Myocyte (in vitro differentiated cells): ENCODE measurements at places on chromosomes 6 and 20. TPM values are rescaled to one million over a fixed set of nuclear protein-coding genes. Genes with fewer than 3 reads are reported as not detected.

Gene SCRT2
- total RNA-seq, result not detected in 2 replicates

GRCh38 chr6:14921878-14922671, 323.8 kb upstream of the JARID2 start:
- DNase-seq, result no peak

Gene TP53INP2
- total RNA-seq, result 30.6 and 51.7 TPM in 2 replicates

- peak; percentile 92 for DNase-seq
Measured at GRCh38 chr6:160010067-160010466, 41.2 kb downstream of the IGF2R start.

- DNase-seq, result no peak
Measured at GRCh38 chr20:45028424-45029136, 62.3 kb downstream of the STK4 start.

DNA sequence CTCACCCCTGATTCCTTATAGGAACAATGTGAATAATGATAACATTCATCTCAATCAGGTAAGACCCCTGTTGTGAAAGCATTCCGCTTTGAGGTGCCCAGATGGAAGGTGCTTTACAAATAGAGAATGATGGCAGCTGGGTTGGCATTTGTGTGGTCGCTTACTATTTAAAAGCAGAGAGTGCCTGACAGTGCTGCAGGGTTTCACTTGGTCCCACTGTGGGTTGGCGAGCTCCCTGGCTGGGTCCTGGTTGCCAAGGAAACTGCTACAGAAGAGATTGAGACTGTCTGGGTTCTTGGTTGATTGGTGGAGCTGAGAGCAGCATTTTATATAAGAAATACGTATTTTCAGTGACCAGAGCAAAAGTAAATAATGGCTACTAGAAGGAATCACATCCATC, 207.2 kb upstream of the KCNQ5 start:
- peak; percentile 68 for DNase-seq

GRCh38 chr6:150878347-150879213, 13.1 kb downstream of the MTHFD1L start:
- DNase-seq, result no peak

Gene UNC5CL
- 2.3 and 2.7 TPM in 2 replicates for total RNA-seq
